ENCODE measurements at places on chromosomes 6 and 20. TPM values are rescaled to one million over a fixed set of nuclear protein-coding genes. Genes with fewer than 3 reads are reported as not detected.

PNLDC1 gene
- total RNA-seq, result 0.50 TPM

ZNF311 gene
- total RNA-seq, result 0.66 TPM

ZNF341 gene
- 6.6 TPM for total RNA-seq

LY6G6C gene
- total RNA-seq, result 0.25 TPM

MYB gene
- 77.9 TPM for total RNA-seq

CAGE1 gene
- total RNA-seq, result not detected

GSTA1 gene
- not detected for total RNA-seq

GPR63 gene
- total RNA-seq, result 3.9 TPM

TMC2 gene
- total RNA-seq, result not detected

THEMIS gene
- 48.1 TPM for total RNA-seq

HLA-G gene
- 1.8 TPM for total RNA-seq

All from T-helper 2 cell treated with Interferon-gamma antibody and Interleukin-4, amounts not matched to agents 100 ng/mL and 5 ng/mL, for 36 hours (primary cell).